ENCODE measurements at places on chromosomes 4 and X.

GRCh38 chr4:188781655-188782054 is 642.4 kb downstream of the TRIML1 start:
- DNase-seq = peak; percentile 4

DNA sequence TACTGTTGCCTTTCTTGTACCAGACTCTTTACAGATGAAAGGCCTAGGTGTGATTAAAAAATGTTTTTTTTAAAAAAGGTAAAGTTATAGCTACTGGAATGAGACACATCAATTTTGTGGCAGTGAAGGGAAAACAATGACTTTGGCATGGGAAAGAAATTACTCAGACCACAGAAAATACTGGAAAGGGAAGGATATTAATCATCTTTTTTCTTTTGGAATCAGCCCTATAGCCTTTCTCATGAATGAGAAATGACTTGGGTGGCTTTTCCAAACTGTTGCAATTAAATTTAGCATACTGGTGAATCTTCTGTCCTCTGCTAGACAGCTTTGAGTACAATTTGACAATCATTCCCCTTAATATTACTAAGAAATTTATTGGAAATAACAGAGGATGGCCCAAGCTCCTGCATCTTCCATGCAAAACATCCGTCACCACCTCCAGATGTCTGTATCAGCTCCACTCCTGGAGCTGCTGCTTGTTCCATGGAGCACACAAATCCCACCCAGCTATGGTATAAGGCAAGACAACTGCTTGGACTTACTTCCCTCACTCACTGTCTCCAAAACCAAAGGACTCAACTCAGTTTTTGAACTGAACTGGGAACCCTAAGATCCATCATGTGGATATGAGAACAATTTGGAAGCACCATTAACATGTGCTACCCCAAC is 97.6 kb upstream of the ARSJ start:
- no peak for DNase-seq

DNA sequence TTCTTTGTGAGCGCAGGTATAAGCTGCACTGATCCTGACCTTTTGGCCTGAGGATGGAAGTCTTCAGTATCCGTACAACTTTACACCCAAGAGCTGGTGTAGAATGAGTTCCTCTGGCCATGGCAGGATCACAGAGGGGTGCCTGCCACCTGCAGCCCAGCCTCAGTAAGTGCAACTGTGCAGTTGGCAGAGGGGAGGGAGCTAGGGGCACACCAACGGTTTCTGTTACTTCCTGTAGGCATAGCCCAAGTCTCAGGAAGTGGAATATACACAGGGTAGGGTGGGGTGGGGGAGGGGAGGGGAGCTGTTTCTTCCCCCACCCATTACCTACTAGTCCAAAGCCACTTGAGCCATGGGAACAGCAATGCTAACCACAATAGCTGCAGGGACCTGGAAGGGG is 85.4 kb upstream of the GBA3 start:
- no peak for DNase-seq

DNA sequence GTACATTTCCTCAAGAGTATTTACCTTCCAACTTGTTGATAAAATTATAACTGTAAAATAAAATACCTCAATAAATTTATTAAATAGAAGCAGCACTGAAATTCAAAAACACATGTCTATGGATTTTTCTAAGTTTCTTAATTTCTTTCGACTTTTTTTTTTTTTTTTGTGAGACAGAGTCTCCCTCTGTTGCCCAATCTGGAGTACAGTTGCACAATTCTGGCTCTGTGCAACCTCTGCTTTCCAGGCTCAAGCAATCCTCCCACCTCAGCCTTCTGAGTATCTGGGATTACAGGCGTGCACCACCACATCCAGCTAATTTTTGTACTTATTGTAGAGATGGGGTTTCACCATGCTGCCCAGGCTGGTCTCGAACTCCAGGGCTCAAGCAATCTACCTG is 79.8 kb downstream of the IQCM start:
- DNase-seq = no peak

GRCh38 chr4:101886826-101887225 is 96.3 kb downstream of the BANK1 start:
- no peak for DNase-seq

- no peak for DNase-seq
These were observed 40.1 kb downstream of the STIM2 start for GRCh38 chr4:26900765-26901164.

DNA sequence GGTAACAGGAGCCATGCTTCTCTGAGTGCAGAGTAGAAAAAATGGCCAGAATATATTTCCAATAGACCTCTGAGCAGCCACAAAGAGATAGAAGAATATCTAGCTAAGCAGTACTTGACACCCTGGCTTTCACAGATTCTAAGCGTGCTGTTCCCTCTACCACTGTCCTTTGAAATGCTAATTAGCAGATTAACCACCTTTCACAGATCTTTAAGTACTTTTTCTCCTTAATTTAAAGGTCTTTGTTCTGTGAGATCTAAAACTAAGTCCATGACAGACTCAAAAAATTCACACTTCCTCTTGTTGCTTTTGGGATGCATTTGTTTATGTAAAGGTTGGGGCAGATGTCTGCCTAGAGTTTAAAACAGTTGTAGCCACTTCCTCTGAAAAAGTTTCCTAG is 28.3 kb upstream of the MAGEC2 start:
- DNase-seq = no peak

DNA sequence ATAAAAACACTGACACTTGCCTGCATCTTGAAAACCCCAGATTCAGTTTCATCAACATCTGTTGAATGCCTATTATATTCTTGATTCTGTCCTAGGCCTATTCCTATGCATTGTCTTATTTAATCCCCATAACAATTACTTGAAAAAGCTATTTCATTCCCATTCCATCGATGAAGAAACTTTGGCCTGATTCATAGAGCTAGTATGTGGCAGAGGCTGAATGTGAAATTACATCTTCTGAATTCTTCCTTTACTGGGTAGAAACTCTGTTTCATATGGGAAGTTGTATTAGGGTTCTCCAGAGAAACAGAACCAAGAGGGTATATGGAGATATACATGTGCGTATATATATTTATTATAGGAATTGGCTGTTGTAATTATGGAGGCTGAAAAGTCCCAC is 35.0 kb upstream of the SLC4A4 start:
- no peak for DNase-seq

- no peak for DNase-seq
These were observed 30.8 kb downstream of the INTS12 start for GRCh38 chr4:105677709-105678108.

- no peak for DNase-seq
These were observed 78.3 kb downstream of the CLDN34 start for GRCh38 chrX:10045327-10046000.

DNA sequence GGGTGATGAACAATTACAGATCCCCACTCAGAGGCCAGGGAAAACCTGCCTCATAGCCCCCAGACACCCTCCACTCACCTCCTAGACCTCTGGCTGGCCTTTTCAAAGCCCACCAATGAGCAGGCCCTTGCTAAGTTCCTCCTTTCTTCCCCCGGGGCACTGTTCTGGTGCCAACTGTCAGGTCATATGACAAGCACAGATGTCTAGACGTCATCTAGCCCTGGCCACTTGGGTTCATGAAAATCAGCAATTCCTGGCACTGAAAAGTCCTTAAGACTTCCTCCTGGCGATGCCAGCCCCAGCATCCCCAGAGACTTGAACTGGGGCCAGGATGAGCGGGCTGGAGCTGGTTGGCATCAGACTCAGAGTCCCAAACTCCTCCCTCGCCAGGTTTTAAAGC is 115.6 kb upstream of the NALF2 start:
- no peak for DNase-seq

DNA sequence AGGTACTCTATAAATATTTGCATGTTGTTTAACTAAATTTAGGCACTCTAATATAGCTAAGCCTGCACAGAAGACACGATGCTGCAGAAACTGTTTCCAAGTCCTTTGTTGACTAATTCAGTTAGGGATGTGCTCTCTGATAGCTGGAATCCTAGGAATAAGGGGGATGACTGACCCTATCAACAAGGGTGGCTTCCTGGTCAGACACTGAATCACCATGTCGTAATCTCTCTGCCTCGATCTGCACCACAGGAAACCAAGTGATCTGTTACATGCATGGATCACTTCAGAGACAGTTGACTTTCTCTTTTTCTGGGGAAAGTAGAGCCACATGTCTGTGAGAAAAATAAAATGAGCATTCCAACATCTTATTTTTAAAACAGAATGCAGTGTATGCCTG is 169.1 kb downstream of the GUCY2F start:
- no peak for DNase-seq
